Upper lobe of left lung (tissue), 6 donors: ENCODE measurements at places on chromosomes 7 and 10.

- DNase-seq: no peak
Measured at GRCh38 chr7:94676431-94676830, 20.5 kb upstream of the SGCE start.

GRCh38 chr10:62056219-62056618 lies 154.7 kb downstream of the ARID5B start:
- DNase-seq: no peak

DNA sequence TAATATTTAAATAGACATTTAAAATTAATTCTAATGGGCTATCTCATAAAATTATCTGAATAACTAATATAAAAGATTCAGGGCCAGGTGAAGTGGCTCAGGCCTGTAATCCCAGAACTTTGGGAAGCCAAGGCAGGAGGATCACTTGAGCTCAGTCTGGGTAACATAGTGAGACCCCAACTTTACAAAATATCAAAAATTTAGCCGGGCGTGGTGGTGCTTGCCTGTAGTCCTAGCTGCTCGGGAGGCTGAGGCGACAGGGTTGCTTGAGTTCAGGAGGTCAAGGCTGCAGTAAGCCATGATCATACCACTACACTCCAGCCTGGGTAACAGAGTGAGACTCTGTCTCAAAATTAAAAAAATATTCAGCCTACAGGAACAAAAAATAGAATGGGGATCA lies 12.5 kb downstream of the NOBOX start:
- no peak for DNase-seq

GRCh38 chr7:90824386-90825307 lies 228.5 kb downstream of the CDK14 start:
- no peak for DNase-seq

GRCh38 chr7:105591522-105591921 lies 10.2 kb upstream of the EFCAB10 start:
- DNase-seq: no peak

DNA sequence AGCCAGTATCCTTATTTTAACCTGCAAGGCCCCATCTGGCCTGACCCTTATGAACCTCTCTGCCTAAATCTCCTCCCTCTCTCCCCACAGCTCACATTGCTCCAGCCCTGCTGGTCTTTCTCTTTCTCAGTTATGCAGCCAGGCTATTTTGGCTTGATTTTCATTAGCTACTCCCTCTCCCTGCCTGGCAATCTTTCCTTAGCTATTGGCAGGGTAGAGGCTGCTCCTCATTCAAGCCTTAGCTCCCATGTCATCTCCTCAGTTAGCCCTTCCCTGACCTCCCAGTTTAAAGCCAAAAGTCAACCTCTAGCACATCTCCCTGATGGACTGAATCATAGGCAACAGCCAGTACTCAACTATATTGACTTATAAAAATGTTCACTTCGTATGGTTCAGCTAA lies 214.4 kb upstream of the CELF2 start:
- no peak for DNase-seq

GRCh38 chr10:86401588-86402282 lies 35.1 kb upstream of the GRID1 start:
- DNase-seq: no peak
